HS-27A (cell line): ENCODE measurements at places on chromosomes 16 and 17.

GRCh38 chr16:23634461-23635036 is 6.6 kb downstream of the PALB2 start:
- no peak for DNase-seq

DNA sequence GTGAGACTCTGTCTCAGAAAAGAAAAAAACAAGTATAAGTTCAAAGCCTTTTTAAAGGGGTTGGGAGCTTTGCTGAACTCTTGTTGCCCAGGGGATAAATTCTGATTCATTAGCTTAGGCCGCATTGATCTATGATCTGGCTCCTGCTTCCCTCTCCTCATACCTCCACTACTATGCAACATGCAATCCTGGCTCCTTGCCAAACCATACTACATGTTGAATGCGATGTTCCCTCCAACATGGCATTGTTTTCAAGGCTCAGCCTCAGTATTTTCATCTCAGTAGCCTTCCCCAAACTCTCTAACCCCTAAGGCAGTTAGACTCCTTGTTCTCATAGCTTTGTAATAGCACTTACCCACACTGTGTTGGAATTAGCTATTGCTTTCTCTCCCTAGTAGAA is 6.2 kb downstream of the REXO5 start:
- no peak for DNase-seq

DNA sequence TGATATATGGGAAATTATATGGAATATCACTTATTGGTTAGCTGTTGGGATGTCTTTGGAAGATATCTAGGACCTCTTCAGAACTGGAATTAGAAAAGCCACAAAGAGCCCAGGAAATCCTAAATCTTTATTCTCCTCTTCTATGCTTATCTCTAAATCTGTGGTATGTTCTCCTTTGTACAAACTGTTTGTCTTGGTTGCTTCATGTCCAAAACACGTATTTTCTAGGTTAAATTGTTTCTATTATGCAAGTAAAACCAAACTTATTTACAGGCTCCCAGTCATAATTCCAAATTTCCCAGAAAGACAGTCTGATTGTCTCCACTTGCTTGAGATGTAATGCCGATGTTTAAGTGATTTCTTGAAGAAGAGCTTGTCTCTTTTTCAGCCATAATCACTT is 650.9 kb downstream of the CDH11 start:
- no peak for DNase-seq

- no peak for DNase-seq
These were observed 147.5 kb upstream of the CIBAR2 start for GRCh38 chr16:85259832-85260167.
